CD4-positive, alpha-beta T cell treated with Interleukin-6 for 4 hours (primary cell): ENCODE measurements at places on chromosomes 7 and 10.

- DNase-seq = no peak
Observed at GRCh38 chr10:129140921-129141885, 325.8 kb upstream of the MGMT start.

- DNase-seq = no peak
Observed at GRCh38 chr10:20933705-20934104, 36.6 kb upstream of the NEBL start.

DNA sequence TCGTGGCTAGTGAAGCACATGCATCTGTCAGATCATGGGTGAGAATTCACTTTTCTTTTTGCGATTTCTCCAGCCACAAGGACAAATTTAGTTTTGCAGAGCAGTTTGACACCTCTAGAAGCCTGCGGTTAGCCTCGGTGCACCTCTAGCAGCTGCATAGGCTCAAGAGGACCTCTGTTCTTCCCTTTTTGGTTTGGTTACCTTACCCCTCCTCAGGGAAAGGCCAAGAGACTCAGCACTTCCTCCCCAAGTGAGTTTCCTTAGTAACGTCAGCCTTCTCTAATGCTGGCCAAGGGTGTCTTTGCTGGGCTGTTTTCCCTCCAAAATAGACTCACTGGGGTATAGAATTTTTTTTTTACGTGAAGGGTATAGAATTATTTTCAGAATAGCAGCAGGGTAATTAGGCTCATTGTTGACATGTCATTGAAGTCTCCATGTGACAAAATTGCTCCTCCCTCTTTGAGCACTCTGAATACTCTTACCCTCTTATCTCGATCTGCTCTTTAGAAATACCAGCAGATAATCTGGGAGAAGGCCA lies 97.8 kb downstream of the AUTS2 start:
- no peak for DNase-seq

DNA sequence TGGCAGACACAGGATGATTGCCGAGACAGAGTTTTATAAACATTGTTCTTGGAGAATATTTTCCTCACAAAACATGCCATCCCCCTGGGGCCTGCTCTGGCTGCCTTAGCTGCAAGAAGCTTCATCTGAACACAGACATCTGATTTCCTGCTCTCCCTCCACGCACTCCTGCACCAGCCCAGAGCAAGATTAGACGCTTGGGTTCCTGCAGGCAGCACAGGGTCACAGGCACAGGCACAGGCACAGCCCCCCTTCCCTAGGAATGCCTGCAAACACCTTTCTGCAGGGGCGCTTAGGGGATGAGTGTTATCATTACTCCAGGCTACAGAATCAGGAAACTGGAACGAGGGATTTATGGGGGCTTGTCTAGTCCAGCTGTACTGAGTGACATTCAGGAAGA lies 450.3 kb downstream of the GRID1 start:
- DNase-seq = no peak
